ENCODE measurements at places on chromosomes 11 and 22.
A peak's percentile ranks its signal among the peaks of the same experiment; 100 is the strongest.

- DNase-seq = no peak
Observed at GRCh38 chr22:47788461-47788860, 1026.0 kb downstream of the TBC1D22A start.

GRCh38 chr22:23078462-23078787, 8.1 kb downstream of the GNAZ start:
- no peak for DNase-seq

DNA sequence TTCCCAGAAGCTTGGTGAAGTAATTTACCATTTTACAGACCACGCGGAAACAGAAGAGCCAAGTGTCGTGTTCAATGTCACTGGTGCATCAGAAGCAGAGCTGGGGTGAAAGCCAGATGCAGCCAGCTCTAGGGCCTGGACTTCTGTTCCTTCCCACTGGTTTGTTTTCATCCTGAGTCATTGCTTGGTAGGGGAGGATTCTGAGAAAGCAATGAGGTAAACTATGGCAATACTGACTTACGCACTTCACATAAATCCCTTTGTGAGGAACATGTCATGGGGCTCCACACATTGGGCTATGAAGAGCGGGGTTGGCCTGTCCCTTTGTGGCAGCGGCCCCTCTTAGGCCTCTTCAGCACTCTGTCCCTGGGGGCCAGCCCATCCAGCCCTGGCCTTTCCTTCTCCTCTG, 52.4 kb upstream of the RBFOX2 start:
- DNase-seq = no peak

- DNase-seq = no peak
Observed at GRCh38 chr11:114610984-114611944, 15.7 kb upstream of the NXPE4 start.

- DNase-seq = no peak
Observed at GRCh38 chr11:115657586-115657985, 153.4 kb upstream of the CADM1 start.

- DNase-seq = no peak
Observed at GRCh38 chr11:1086171-1087102, 11.8 kb downstream of the MUC2 start.

DNA sequence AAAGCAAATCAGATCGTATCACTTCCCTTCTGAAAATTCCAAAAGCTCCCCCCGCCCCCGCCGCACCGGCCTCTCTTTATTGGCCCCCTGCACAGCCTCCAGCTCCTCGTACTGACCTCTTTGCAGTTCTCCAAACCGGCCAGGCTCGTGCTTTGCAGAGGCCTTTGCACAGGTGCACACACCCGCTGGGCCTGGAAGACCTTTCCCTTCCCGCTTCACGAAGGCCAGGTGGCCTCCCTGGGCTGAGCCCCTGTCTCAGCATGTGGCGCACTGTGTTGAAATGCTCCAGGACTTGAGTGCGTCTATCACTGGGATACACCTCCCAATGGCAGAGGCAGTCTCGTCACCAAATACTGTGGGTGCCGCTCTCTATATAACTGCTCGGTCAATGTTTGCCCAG, 13.2 kb upstream of the ADA2 start:
- DNase-seq = no peak

- no peak for DNase-seq
Observed at GRCh38 chr11:125123947-125124617, 12.7 kb upstream of the TMEM218 start.

DNA sequence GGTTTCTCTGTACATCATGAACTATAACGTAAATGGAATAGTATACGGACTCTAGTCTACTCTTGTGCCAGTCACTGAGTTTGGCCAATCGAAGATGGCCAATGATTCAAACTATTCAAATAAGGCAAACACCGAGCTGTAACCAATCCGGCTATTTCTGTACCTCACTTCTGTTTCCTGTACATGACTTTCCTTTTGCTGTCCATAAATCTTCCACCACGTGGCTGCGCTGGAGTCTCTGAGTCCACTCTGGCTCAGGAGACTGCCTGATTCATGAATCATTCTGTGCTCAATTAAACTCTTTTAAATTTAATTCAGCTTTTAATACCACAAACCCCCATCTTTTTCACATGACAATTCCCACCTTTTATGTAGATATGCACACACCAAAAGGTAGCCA, 1.5 kb upstream of the JAML start:
- DNase-seq = no peak

- DNase-seq = no peak
Observed at GRCh38 chr11:48110509-48110766, 106.2 kb upstream of the OR4B1 start.

GRCh38 chr11:31803813-31804311, 7.3 kb downstream of the PAX6 start:
- no peak for DNase-seq

- no peak for DNase-seq
Observed at GRCh38 chr11:3894128-3894731, 38.8 kb downstream of the STIM1 start.

- DNase-seq = no peak
Observed at GRCh38 chr11:119081682-119082260, 2.9 kb upstream of the HMBS start.

DNA sequence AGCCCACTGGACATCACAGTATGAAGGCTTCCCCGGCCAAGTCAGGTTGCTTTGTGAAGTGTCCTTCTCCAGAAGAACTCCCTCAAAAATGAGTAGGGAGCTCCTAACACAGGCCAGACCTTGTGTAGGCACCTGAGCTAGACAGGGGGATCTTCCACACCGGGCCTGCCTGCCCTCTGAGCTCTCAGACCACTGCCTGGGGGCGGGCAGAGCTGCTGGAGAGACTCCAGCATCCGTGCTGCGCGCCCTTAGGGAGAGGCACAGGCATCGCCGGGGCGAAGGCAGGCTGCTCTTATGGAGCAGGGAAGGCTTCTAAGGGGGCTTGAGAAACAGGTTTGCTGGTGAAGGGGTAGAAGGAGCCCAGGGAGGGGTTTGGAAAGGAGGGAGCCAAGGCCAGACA, 4.4 kb downstream of the KCNJ5 start:
- DNase-seq = no peak

GRCh38 chr11:48272606-48273005, 8.9 kb downstream of the OR4X1 start:
- no peak for DNase-seq

- DNase-seq = no peak
Observed at GRCh38 chr11:57255618-57256017, 18.6 kb upstream of the APLNR start.

GRCh38 chr11:122213171-122213570, 97.2 kb upstream of the BLID start:
- DNase-seq = no peak

DNA sequence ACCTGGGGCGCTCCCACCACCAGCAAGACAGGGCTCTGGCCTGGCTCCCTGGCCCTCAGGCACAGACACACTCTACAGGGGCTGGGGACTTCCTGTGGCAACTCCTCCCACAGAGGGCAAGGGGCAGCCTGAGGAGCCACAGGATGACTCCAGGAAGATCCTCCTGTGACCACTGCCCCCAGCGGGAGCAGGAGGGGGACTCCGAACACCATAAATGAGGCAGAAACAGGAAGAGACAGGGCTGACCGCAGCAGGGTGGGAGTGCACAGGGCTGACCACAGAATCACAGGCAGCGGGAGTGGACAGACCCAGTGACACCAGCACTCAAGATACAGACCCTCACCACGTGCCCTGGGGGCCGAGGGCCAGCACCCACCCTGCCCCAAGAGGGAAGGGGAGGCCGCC, 10.8 kb downstream of the ARAP1 start:
- no peak for DNase-seq

- DNase-seq = no peak
Observed at GRCh38 chr11:19905280-19905853, 192.7 kb downstream of the NAV2 start.

DNA sequence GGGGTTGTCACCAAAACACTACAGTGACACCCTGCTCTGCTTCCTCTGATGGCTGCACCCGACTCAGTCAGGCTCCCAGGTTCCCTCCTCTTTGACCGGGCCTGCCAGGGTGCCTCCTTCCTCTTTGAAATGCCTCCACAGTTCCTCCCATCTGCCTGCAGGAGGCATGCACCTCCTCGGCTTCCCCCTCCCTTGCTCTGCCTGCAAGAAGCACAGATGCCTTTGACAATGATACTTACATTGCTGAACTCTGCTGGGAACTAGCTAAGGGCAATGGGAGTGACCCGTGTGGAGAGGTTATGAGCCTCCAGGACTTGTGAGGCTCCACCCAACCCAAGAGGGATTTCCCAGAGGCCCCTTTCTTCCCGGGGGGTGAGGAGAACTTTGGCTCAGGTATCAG, 674.1 kb downstream of the OPCML start:
- no peak for DNase-seq

DNA sequence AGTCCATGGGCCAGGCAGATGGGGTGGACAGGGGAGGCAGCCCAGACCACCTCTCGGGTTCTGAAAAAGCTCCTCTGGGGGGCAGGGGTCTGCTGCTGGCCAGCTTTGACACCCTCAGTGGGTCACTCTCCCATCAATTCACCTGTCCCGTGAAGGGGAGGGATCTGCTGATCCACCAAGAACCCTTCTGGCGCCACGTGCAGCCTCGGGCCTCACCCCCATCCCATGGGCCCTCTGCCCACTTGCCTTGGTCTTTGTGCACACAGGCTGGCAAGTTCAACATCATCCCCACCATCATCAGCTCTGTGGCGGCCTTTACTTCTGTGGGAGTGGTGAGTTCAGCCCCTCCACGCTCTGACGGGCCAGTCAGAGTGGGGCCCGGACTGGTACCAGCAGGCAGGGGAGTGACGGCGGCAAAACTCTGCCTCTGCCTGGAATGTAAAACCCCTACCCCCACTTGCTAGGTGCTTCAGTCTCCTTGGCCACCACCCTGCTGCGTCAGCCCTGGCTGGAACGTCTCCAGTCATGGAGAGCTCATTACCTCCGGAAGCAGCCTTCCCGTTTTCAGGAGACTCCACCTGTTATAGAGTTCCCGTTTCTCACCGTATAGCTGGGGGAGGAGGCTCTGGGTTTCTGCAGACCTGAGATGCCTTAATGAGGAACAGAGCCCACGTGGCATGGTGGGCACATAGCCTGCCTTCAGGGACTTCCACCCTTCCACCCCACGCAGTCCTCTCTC, 12.7 kb downstream of the PRG3 start:
- DNase-seq = no peak

DNA sequence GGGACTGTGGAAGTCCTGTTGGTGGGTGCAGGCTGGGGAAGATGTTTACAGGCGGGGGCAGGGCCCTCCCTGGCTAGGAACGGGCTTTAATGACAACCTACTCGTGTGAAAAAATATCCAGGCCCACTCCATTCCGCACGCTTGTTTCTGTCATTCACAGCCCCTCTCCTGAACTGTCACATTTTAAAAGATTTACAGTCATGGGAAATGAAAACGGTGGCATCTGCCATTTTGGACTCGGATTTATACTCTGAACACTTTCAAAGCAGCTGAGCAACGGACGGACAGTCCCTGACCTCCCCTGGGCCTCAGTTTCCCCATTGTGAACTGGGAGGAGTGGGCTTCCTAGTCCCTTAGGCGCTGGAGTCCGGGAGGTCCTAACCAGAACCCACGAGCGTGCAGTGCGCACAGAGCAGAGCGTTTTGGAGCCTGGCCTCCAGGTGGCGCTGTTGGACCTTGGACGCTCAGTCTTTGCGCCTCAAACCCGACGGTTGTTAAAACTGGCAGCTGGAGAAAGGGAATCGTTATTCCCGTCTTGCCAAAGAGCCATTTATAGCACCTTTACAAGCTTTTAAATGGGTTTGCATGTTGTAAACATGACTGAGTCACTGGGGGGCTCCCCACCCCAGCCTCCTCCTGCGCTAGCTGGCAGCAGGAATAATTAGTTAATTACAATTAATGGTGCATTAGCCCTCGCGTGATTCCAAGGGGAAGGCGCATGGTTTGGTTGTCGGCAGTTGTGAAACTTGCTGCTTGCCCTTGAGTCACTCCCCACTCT, 75.3 kb downstream of the FBLN1 start:
- peak; percentile 25 for DNase-seq

DNA sequence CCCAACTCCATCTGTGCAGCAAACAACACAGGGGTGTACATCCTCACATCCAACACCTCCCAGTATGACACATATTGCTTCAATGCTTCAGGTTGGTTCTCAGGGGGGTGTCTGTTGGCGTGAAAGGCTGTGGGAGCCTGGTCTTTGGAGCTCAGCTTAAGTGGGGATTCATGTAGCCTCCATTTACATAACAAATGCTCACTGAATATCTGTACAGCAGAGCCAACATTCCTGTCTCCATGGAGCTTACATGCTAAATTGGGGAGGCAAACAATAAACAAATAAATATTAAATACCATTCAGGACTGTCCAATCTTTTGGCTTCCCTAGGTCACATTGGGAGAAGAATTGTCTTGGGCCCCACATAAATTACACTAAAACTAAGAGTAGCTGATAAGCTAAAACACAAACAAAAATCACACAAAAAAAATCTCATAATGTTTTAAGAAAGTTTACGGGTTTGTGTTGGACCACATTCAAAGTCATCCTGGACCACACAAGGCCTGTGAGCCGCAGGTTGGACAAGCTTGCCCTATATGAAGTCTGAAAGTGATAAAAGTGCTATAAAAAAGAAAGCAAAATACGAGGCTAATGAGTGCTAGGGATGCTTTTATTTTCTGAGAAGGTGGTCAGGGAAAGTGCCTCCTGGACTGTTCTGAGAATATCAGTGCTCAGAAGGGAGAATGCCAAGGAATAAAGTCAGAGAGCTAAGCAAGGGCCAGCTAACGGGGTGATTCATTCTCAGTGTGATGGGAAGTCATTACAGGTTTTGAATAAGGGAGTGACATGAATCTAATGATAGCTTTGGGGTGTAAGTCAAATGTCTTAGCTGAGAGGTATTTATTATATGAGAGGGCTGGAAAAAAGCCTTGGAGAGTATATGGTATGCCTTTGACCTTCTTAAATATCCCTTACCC, 41.6 kb downstream of the CD44 start:
- no peak for DNase-seq

- no peak for DNase-seq
Observed at GRCh38 chr11:86675017-86675416, 2.6 kb upstream of the ME3 start.

DNA sequence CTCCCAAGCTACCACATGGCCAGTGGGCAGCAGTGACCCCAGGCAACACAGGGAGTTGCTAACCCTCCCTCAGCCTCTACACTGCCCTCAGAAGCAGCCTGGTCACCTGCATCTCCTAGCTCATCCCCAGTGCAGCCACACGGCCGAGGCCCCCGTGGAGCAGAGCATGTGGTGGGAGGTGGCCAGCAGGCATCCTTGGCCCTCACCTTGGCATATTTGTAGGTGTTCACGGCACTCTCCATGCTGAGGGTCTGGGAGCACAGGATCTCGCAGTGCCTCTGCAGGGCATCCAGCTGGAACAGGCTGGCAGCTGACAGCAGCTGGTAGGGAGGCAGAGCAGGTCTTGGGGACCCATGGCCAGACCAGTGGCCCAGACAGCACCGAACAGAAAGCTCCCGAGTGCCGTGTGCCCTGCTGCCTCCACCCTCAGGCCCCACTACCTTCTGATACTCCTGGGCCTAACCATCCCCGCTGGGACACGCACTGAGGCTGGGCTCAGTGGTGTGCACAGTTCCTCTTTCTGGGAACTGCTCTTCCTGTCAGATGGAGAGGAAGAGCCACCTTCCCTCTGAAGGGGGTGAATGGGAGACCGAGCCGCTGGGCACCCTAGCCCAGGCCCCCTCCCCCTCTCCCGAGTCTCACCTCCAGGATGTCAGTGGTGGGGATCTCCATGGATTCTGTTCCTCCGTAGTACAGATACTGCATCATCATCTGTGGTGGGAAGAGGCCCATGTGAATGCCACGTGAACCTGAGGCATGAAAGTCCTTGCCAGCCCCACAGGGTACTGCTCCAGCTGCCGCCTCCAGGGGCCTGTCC, 48.8 kb downstream of the NAT10 start:
- no peak for DNase-seq
